ENCODE measurements at places on chromosomes 13 and 19.

GRCh38 chr13:51874651-51875050 lies 12.9 kb downstream of the CCDC70 start:
- DNase-seq = no peak

DNA sequence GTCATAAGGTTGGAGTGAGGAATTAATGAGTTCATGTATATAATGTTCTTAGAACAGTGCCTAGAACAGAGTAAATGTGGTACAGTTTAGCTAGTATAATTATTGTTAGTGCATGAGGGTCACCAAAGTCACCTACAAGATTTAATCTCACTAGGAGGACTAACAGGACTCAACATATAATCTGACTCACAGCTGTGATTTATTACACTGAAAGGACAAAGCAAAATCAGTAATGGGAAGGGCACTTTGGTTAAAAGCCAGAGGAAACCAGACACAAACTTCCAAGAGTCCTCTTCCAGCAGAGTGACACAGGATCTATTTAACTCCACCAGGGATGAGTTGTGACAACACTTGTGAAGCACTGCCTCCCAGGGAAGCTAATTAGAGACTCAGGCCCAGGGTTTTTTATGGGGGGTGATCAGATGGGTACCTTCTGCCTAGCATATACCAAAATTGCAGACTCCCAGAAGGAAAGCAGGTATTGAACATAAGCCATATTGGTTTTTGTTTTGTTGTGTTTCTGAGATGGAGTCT lies 341.2 kb upstream of the DACH1 start:
- no peak for DNase-seq

GRCh38 chr13:40191186-40191980 lies 475.1 kb downstream of the FOXO1 start:
- no peak for DNase-seq

- no peak for DNase-seq
These were observed 10.7 kb downstream of the EPSTI1 start for GRCh38 chr13:42981317-42981716.

- DNase-seq = no peak
These were observed 29.3 kb downstream of the GSX1 start for GRCh38 chr13:27821566-27821965.

DNA sequence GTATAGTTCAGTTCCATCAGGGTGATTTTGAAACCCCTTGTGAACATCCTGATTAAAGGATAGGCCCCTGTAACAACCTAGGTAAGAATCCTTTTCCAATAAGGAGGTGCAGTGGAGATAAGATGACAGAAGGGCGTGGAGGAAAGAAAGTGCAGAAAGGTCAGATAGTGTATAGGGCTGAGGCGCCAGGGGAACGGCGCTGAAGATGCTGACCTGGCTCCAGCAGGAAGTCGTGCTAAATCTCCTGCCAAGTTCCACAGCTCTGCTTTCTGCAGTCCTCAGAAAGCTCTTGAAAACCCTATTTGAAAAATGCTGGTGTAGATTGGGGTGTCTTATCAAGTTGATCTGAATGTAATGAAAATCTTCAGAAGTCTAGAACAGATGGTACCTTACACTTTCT lies 221.7 kb downstream of the COG6 start:
- no peak for DNase-seq

DNA sequence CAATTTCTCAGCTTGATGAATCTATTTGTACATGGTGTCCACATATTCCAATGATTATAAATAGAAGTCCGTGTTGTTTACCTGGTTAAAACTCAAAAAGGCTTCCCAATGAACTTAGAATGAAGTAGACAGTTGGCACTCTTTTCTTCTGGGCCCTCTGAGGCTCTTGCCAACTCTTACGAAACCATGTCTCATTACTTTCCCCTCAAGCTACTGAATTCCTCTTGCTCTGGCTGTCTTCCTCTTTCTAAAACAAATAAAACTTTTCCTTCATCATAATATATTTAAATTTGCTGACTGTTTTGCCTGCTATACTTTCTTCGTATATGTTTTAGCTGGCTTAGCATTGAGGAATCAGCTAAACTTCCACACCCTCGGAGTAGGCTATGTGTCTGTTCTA lies 139.7 kb downstream of the SLITRK6 start:
- no peak for DNase-seq

- DNase-seq = peak; percentile 10
These were observed 80.5 kb downstream of the COL4A2 start for GRCh38 chr13:110387451-110388107.

- no peak for DNase-seq
These were observed 90.3 kb upstream of the SLC10A2 start for GRCh38 chr13:103156346-103156998.

DNA sequence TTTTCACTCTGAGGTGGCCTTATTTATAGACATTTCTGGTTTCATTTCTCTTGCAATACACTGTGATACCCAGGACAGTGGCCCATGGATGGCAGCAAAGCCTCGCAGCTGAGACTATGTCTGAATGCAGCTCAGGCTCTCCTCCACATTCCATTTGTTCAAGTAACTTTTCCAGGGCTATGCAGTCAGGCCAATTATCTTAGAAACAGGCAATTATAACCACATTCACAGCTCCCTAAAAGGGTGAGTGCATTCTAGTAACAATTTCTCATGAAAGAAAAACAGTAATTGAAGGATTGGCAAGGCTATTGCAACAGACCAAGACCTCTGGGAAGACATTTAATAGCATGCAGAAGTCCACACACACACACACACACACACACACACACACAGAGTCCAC lies 264.0 kb downstream of the TBC1D4 start:
- no peak for DNase-seq

- DNase-seq = no peak
These were observed 217.4 kb downstream of the DLEU7 start for GRCh38 chr13:50626101-50626547.

DNA sequence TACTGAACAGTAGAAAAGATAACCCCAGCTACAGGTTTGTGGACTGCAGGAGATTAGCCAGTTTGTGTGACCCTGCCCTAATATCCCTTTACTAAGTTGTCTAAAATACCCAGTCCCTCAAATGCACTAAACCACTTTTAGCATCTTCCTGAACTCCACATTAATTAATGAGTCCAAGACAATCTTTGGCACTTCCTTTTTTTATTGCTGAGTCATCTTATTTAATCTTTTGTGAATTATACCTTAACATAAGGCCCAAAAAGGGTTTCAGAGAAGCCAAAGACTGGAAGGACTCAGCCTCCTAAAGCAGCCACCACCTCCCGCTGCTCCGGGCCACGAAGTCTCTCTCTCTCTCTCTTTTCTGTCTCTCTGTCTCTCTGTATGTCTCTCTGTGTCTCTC lies 48.8 kb upstream of the PDCD5 start:
- DNase-seq = no peak

GRCh38 chr19:3670796-3671679 lies 29.2 kb downstream of the PIP5K1C start:
- DNase-seq = peak; percentile 57

DNA sequence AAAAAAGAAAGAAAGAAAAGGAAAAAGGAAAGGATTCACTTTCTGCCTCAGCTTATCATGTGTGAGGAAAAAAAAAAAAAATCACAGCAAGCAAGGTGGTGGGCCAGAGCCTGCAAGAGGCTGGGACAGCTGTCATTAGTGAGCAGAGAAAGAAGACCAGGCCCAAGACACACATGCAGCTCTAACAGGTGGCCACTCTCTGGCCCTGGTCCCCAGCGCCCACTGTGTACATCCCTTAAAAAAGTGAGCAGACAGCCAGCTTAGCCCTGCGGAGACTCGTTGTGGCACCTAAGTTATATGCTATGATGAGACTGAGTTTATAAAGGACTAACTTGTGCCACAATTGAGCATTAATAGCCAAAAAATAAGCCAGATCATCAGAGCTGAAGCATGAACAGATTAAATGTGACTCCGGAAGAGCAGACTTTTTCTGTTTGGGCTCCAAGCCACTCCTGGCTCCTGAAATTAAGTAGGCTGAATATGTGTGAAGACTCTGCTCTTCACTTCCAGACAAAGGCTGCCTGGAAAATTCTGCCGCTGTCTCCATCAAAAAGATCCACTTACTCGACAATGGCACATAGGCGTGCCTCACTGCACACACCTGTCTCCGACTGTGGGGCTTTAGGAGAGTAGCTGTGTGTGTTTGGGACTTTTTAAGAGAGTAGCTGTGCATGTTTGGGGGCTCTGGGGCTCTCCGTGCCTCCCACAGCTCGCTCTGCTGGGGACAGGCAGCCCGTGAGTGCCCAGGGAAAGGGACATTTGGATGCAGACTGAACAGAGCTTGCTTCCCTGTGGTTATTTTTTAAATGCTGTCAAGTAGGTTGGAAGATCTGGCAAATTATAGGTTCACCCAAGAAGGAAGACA lies 55.0 kb downstream of the LATS2 start:
- no peak for DNase-seq

GRCh38 chr13:87311165-87311564 lies 360.0 kb upstream of the SLITRK5 start:
- DNase-seq = no peak

GRCh38 chr13:48679941-48680680 lies 26.4 kb downstream of the CYSLTR2 start:
- no peak for DNase-seq

DNA sequence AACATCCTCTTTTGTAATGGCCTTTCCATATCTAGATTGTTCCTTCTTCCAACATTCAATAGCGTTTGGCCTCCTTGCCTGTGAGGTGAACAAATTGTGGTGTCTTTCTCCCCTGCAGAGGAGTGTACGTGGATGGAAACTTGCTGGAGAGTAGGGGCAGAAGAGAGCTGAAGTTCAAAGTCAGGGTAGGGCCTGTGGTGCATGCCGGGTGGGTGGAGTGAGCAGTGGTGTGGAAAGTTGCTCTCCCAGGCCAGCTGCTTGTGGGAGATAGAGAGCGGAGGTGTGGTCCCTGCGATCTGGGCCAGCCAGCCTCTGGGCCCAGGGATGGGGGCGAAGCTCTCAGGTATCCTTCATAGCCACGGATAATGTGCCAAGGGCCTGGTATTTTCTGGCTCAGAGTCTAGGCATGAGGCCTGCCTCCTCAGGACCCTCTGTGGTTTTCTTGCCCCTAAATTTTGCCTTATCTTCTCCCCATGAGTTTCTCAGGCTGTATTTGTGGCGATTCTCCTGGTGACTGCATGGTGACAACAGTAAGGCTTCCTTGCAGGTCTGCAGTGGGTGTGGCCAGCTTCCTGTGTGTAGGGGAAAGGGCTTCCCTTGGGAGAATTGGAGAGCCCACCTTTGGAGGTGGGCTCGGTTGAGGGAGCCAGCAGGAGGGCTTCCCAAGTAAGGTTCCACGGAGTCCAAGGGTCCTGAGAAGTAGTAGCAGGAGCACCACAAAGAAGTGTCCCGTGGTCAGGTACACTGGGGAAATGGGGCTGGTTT lies 6.7 kb downstream of the RGCC start:
- peak; percentile 67 for DNase-seq

DNA sequence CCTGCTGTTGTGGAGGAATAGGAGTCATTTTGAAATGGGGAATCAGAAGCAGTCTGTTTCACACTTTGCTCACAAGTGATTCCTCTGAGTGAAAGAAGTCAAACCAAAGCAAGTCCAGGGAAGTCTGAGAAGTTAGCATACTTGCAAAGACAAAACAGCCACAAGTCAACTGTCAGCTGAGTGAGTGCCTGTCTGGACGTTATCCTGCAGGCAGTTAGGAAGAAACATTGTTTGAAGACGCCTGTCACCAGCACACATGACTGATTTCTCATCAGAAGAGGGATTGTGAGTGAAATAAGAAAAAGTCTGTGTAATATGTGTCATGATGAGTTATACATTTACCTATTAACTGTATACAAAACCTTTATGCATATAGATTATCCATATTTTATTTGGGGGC lies 153.5 kb downstream of the KCNRG start:
- DNase-seq = no peak

- no peak for DNase-seq
These were observed 29.9 kb downstream of the SERP2 start for GRCh38 chr13:44403461-44404056.

GRCh38 chr19:48913114-48913889 lies 13.2 kb downstream of the NUCB1 start:
- DNase-seq = no peak

- peak; percentile 3 for DNase-seq
These were observed 141.0 kb downstream of the RAP2A start for GRCh38 chr13:97574926-97575325.

GRCh38 chr19:40510526-40511115 lies 43.8 kb downstream of the SPTBN4 start:
- DNase-seq = no peak

DNA sequence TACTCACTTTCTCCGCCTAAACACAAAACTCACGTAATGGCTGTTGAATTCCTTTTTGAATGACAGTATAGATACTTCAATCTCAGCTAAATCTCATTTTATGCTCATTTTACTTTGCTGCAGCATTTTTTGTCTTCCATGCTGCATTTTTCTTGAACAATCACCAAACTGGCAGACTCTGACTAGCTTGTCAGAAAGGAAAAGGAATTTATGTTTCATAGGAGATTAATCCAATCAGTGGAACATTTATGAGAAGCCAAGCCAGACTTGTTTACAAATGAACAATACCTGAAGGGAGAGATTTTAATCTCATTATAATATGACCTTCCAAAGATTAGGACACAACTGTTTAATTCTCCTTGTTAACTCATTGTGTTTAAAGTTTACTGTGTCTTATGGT lies 1044.3 kb downstream of the DIAPH3 start:
- no peak for DNase-seq

- DNase-seq = peak; percentile 77
These were observed 17.3 kb downstream of the SIGLEC8 start for GRCh38 chr19:51440846-51441409.

DNA sequence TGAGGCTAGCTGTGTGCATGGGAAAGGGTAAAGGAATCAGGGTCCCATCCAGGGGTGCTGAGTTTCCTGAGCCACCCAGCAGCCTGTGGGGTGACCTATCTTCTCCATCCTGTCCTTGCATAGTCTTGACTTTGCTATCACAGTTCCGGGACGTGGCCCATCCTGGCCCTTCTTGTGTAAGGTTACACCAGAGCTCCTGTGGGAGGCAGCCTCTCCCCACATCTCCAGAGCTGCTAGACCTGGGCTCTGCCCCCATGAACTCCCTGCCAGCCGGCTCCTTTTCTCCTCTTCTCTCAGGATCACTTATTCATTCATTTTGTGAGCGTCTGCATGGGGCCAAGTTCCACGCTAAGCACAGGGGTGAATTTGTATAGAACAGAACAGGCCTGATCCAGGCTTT lies 238.9 kb downstream of the TSHZ3 start:
- no peak for DNase-seq
